ENCODE measurements at places on chromosomes 2 and 18.

GRCh38 chr2:133726973-133727372 is 158.7 kb upstream of the NCKAP5 start:
- no peak for DNase-seq

- DNase-seq = no peak
These were observed 119.1 kb downstream of the LRATD1 start for GRCh38 chr2:14751581-14751980.

DNA sequence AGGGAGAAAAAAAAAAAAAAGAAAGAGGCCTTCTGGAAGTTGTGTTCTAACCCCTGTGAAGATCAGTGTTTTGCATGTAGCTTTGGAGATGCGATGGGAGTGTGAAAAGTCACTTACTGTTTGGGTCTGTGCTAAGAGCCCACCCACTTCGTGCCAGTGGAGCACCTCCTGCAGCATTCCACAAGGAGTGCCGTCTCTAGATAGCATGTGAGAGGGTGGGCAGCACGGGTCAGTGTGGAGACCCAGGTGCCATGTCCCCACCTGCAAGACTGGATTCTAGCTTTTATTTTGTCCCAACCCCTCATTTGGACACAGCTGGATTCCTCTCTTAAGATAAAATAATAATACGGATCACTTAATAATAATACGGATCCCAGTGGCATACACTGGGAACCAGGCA is 12.5 kb upstream of the TMEM185B start:
- no peak for DNase-seq

GRCh38 chr18:261398-262073 is 6.3 kb downstream of the THOC1 start:
- DNase-seq = no peak

DNA sequence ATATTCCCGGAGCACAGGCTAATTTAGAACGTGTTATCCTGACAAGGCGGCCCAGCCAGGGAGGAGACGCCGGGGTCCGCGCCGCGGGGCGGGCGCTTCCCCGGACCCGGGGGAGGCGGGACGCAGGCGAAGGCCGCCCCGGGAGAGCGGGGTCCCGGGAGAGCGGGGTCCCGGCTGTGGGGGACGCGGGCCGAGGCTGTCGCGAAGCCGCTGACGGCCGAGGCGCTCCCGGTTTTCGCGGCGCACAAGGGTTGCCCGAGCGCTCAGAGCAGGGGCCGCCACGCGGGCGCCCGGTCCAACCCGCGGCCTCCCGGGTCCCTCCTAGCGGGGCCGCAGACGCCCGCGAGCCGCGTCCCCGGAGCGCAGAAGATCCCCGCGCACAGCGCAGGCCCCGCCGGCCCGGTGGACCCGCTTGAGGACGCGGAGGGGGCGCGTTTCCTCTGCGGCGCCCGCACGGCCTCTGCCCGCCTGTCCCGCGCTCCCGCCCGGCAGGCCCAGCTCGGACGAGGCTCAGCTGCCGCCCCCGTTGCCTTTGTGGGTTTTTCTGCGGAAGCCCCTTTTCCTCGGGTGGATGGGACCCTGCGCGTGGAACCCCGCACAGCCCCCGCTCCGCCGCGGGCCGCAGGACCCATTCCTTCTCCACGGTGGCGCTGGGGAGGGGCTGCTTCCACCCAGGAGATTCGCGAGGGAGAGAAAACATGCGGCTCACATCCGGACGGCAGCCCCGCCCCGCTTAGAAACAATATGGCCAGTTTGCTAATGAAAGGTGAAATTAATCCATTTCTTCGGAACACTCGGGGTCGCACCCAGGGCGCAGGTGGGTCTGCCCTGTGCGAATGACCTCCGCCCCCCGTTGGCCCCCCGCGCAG is 9.6 kb upstream of the KCNG2 start:
- peak; percentile 48 for DNase-seq

GRCh38 chr2:31698722-31699121 is 118.0 kb upstream of the SRD5A2 start:
- DNase-seq = no peak

Data from upper lobe of right lung (tissue), 1 donor.